ENCODE measurements at places on chromosomes 4 and X.

DNA sequence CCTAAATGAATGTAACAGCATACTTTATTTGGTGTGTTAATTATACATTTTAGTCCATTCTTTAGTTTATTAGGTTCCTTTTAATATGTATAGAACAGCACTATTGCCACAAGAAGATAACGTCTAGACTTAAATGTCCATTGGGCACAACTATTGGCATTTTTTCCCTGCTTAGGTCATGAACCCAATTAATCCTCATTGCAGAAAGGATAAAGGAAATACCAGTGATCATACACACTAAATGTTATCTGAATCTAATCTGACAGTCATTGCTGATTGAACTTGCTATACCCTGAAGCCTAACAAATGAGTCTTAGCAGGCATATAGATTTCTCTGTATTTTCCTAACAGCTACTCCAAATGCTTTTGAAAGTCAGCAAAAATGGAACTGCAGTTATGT is 2250.0 kb upstream of the AGA start:
- no peak for DNase-seq

GRCh38 chrX:23890933-23891332 is 16.8 kb downstream of the APOO start:
- DNase-seq, result no peak

DNA sequence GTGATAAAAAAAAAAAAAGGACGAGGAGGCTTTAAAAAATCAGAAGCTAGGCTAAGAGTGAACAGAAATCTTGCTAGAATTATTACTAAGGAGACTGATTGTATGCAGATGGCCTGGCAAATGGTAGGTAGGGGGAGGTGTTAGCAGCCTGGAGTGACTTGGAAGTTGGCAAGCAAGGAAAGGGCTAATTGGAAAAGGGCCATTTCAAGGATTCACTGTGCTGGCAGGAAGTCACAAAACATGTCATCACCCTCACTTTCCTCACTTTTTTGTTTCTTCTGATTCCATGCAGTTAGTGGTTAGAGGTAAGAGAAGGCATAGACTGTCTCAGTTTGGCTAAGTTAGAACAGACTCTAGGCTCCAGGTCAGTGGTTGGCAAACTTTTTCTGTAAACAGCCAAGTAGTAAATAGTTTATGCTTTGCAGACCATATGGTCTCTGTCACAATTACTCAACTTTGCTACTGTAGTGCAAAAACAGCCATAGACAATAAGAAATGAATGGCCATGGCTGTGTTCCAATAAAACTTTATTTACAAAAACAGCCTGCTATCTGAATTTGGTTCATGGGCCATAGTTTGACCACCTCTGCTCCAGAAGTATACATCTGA is 646.5 kb upstream of the ACTRT1 start:
- DNase-seq, result no peak

- DNase-seq, result no peak
These were observed 15.8 kb upstream of the IGFBP7 start for GRCh38 chr4:57125996-57126395.

DNA sequence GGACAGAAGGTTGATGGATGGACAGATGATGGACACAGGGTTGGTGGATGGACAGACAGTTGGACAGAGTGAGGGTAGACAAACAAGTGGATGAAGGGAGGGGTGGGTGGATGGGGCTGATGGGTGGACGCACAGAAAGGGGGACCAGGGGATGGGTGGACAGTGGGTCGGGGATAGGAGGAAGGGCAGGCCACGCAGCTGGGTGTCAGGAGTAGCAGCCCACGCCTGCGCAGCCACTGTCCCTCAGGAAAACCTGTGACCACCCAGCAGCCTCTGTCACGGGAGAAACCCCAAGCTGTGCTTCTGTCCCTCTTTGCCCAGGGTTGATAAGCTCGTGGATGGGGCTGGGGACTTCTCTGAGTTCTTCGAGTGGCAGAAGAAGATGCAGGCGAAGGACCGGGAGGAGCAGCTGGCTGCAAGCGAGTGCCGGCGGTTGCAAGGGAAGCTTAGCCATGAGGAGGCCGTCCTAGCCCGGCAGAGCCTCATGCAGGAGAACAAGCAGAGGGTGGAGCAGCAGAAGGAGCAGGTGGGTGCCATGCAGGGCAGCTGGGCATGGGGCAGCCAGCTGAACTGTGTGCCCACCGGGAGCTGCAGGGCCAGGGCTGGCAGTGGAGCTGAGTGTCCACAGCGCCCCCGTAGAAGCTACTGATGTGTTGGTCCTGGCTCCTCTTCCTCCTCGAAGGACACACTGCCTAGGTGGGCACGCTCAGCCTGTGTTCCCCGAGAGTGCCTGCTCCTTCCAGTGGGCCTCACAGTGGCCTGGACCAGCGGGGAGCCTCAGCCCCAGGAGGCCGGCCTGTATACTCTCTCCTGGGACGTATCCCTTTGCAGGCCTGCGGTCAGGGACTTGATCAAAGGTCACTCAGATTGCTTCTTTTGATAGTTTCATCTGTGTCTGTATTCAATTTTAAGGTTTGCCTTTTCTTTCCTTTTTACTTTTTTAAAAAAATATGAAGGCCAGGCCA is 16.8 kb upstream of the RNF4 start:
- DNase-seq, result peak; percentile 23

GRCh38 chr4:110190249-110190648 is 8.2 kb downstream of the ELOVL6 start:
- no peak for DNase-seq

DNA sequence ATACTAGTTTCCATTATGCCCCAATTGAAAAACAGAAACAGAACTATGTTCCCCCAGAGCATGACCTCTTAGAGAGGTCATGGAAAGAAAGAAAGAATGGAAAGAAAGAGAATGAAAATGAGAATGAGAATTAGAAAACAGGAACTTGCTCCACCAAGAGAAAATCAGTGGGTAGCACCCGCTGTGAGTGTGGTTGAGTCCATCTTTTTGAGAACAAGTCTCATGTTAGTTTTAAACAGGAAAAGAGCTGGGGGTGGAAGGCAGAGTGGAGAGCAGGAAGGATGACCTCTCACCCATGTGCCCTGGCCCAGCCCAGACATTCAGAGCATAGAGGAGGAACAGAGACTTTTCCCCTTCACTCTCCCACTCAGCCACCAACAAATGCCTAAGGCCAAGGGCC is 4.9 kb downstream of the GSX2 start:
- no peak for DNase-seq

DNA sequence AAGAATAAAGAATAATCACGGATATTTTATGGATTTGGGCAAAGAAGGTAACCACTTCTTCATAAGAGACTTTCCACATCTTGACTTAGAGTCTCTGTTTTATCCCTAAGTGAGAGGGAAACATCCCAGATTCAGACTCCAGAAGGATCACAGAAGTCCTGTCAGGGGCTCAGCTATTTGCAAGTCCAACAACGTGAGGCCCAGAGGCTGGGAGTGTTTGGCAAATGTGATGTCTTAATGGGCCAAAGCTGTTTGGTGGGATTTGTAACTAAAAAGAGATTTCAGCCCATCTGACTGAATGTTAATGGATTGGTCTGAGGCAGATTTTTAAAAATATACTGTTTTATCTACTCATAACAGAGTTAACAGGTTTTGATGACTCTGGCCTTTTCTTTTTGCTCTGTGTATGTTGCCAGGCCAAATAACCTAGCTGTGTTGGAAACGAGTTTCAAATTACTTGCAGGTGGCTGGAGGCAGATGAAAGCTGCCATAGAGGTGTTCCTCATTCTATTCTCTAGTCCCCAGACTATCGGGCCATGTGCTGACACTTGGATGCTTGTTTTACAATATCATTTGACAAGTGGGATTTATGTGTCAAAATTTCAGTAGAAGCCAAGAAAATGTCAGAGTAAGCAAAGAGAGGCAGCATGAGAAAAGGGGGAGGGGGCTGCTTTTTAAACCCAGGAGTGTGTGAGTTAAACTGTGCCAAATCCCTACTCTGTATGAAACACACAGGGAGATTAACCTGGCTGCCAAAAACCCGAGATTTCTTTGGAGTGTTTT is 330.9 kb downstream of the DCHS2 start:
- no peak for DNase-seq

DNA sequence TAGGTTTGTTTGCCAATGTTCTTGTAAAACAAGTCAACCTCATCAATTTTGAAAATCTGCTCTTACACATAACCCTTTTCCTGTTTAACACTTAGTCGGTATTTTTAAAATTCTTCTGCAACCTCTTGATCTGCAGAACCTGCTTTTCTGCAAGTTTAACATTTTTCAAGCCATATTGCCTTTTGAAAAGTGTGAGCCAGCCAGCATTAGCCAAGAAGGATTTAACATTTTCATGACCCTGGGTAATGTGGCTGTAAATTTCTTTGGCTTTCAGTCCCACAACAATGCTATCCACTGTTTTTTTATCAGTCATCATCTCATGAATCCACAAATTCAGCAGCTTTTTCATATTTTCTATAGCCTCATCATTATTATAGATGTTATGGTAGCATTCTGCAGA is 956.5 kb downstream of the FAT4 start:
- no peak for DNase-seq

DNA sequence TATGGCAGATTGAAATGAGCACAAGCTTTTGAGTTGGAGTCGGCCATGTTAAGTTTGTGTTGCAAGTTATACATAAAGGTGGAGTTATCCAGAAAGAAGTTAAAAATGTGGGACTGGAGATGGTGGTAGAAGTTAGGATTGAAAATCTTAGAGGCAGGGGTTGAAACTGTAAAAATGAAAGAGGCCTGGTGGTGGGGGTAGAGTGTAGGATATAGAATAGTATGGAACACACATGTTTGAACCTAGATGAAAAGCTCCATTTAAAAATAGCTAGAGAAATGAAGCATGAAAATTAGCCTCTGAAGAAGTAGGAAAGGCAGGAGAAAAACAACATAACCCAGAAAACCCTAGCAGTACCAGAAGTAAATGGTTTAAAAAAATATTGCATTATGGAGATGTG is 131.8 kb upstream of the ENPEP start:
- DNase-seq, result peak; percentile 61

GRCh38 chr4:17336524-17336961 is 175.3 kb downstream of the QDPR start:
- peak; percentile 6 for DNase-seq

DNA sequence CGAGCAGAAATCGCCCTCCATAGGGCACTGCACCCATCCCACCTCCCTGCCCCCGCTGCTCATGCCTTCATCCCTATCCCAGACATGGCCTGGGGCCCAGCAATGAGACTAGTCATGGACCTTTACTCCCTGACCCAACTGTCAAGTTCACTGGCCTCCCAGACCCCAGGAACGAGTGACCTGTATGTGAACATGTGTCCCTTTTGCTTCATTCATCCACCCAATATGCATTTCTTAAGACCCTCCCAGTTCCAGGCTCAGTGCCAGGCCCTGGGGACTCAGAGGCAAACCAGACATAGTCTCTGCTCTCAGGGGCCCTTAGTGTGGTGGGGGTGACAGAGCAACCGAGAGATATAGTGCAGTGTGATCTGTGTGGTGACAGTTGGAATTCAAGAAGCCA is 67.0 kb downstream of the EFNB1 start:
- no peak for DNase-seq

GRCh38 chr4:111512081-111512783 is 633.0 kb upstream of the FAM241A start:
- no peak for DNase-seq

DNA sequence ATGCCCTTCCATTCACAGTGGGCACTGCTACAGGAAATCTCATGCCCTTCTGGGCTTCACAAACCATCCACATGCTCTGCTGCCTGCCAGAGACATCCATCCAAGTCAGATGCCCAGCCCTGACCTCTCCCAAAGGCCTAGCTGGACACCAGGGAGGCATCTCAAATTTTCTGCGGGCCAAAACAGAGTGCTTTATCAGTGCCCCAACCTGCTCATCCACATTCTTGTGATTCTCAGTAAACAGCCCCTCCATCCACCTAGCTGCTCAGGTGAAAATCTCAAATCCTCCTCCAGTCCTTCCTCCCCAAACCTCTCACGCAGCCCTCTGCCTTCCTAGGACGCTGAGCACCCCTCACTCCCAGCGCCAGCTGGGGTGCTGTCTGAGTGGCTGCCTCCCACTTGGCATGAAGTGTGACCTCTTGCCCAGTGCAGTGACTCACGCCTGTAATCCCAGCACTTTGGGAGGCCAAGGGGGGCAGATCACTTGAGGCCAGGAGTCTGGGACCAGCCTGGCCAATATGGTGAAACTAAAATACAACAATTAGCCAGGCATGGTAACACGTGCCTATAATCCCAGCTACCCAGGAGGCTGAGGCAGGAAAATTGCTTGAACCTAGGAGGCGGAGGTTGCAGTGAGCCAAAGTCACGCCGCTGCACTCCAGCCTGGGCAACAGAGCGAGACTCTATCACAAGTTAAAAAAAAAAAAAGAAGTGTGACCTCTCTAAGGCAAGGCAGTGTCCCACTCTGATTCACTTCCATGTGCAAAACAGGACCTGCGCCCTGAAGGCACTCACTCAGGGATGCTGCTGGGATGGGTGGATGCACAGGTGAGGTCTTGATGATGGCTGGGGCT is 1.7 kb upstream of the AFAP1 start:
- DNase-seq, result no peak

- DNase-seq, result no peak
These were observed 26.9 kb downstream of the NUDT6 start for GRCh38 chr4:122895336-122895995.

GRCh38 chr4:183443655-183444213 is 702 bp upstream of the CDKN2AIP start:
- no peak for DNase-seq

GRCh38 chr4:15142201-15142600 is 139.9 kb downstream of the CPEB2 start:
- no peak for DNase-seq

GRCh38 chrX:53251307-53251706 is 26.3 kb upstream of the KDM5C start:
- no peak for DNase-seq

GRCh38 chr4:169640261-169640870 is 20.0 kb downstream of the CLCN3 start:
- no peak for DNase-seq

DNA sequence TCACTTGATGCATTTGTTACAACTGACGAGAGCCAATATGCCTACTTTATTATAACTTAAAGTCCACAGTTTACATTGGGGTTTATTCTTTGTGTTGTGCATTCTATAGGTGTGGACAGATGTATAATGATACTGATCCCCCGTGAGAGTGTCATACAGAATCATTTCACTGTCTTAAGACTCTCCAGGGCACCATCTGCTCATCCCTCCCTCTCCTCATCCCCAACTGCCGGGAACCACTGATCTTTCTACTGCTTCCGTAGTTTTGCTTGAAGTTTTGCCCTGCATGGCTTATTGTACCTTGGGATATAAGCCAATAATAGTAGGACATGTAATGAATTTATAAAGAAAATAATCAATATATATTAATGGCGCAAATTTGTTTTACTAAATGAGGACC is 137.8 kb upstream of the MSX1 start:
- no peak for DNase-seq

GRCh38 chrX:51047950-51048349 is 137.4 kb downstream of the BMP15 start:
- DNase-seq, result no peak

- no peak for DNase-seq
These were observed 13.3 kb upstream of the DUSP9 start for GRCh38 chrX:153633607-153634180.

DNA sequence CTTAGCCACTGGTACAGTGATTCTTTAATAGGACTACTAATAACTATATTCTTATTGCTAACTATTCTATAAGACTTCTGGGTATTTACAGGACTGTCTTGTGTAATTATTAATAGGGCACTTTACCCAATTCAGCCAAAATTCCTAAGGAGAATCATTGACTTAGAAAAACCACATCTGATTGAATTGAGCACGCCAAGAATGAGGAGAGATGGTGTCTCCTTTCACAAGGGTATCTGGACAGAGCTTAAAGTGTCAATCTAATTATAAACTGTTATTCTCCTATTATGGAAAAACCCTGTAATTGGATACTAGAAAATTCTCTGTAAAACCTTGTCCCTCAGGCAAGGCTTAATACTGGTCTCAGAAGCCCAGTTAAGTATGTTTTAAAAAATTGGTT is 111.1 kb upstream of the TLL1 start:
- no peak for DNase-seq

All from small intestine (tissue), 16 donors.